Posterior cingulate gyrus (tissue), 11 donors: ENCODE measurements at places on chromosomes 7 and 10.

GRCh38 chr10:99996671-99997648, 12.8 kb downstream of the DNMBP start:
- no peak for DNase-seq

DNA sequence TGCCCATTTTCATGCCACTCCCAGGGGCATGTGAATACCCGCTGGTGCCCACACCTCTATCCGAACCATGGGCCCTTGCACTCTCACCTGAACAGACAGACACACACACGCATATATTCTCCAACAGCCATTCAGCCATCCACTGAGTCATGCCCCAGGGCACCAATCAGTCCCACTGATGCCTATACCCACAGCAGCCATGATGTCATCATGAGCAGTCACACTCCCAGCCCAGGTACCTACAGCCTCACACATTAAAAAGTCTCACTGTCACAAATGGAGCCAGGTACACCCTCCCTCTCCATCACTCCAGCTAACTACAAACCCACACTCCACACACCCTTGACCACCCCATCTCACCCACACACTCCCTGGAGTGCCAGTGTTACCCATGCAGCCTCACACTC, 12.2 kb downstream of the VSIR start:
- no peak for DNase-seq

DNA sequence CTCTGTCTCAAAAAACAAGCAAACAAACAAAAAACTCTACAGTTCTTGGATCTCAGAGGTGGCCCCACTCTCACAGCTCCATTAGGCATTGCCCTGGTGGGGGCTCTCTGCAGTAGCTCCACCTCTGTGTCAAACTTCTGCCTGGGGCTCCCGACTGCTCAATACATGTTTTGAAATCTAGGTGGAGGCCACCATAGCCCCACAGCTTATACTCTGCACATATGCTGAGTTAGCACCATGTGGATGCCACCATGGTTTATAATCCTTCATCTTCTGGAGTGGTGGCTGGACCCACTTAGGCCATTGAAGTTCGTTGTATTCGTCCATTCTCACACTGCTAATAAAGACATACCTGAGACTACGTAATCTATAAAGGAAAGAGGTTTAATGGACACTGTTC, 78.4 kb downstream of the SEPTIN14 start:
- no peak for DNase-seq

GRCh38 chr10:13347500-13348156, 465 bp downstream of the SEPHS1 start:
- peak; percentile 67 for DNase-seq

GRCh38 chr7:144529269-144529926, 125.9 kb upstream of the NOBOX start:
- no peak for DNase-seq

DNA sequence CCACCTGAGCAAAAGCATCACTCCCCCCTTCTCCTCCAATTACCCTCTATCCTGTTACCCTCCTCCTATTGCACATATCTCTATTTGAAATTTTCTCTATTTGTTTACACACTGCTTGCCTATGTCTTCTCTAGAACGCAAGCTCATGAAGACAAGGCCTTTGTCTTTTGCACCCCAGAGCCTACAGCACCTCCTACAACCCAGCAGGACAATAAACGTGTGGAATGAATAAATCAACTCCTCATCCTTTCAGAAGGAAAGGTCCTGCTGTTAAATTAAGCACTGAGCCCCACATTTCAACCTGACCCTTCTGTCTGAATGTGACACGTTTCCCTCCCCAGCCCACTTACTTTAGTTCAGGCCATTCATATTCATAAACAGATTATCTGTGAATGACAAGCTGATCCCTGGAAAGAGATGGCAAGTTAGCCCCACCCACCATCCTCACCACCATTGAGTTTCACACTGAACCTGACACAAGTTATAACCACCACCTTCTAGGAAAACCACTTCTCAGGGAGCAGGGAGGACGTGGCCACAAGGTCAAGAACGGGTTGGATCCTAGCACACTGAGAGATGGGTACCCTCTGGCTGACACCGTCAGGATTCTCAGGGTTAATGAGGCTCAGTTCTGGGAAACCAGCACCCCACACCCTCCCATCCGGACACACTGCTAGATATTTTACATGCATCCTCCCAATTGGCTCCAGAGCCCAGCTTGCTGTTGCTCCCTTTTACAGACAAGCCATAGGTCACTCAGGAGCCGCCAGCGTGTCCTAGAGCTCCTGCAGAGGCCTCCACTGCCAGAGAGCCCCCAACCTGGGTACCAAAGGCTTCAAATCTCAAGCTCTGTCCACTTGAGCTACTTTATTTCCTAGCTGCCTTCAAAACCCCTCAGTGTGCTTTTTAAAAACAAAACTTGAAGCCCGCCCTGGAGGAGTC, 934 bp downstream of the PRTFDC1 start:
- peak; percentile 39 for DNase-seq

- no peak for DNase-seq
These were observed 947.1 kb upstream of the MBL2 start for GRCh38 chr10:53719658-53720057.

- peak; percentile 44 for DNase-seq
These were observed 135.1 kb downstream of the ZMIZ1 start for GRCh38 chr10:79203833-79204232.

GRCh38 chr10:28581916-28582315, 49.0 kb downstream of the WAC start:
- no peak for DNase-seq

DNA sequence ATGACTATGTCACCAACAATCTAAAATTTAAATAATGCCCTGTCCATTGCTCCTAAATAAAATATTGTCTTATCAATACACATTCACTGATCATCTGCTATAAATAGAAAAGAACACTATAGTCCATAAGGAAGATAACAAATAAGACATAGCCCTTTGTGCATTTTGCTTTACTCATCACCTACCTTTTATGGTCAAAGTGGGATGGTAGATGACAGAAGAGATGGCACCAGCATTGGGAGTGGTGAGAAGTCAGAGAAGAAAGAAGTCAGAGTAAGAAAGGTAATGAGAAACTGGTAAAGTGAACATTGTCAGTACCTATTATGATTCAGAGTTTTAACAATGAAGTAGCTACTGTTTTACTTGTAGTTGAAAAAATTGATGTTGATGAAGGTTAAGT, 31.1 kb downstream of the SEMA3E start:
- no peak for DNase-seq

DNA sequence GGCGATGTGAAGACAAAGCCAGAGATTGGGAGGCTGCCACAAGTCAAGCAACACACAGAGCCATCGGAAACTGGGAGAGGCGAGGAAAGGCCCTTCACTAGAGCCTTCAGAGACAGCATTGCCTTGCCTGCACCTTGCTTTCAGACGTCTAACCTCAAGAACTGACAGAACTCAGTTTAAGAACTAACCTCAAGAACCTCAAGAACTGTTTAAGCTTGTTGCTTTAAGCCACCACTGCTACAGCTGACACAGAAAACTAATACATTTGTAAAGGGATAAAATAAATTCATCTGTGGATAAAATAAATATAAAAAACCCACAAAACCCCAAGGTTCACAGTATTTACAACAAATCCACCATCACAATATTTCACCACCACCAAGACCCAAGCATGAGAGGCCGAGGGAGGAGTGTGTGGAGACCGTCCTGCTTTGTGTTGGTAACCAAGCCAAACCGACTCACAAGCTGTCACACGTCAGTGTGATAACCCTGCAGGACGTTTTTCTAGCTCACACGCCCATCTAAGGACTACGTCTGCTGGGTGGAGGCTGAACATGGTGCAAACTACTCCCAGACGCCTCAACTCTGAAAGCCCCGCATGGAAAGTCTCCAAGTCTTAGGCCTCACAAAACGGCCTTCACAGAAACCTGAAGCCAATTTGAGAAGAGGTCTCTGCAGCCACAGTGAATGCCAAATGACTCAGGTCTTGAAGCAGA, 116.8 kb downstream of the ABLIM1 start:
- no peak for DNase-seq

GRCh38 chr10:1410032-1410431, 327.3 kb downstream of the ADARB2 start:
- DNase-seq = no peak
